ENCODE measurements at places on chromosomes 3 and 15.
A peak's percentile ranks its signal among the peaks of the same experiment; 100 is the strongest.

- DNase-seq = no peak
Observed at GRCh38 chr15:41862515-41863116, 24.0 kb downstream of the PLA2G4B start.

DNA sequence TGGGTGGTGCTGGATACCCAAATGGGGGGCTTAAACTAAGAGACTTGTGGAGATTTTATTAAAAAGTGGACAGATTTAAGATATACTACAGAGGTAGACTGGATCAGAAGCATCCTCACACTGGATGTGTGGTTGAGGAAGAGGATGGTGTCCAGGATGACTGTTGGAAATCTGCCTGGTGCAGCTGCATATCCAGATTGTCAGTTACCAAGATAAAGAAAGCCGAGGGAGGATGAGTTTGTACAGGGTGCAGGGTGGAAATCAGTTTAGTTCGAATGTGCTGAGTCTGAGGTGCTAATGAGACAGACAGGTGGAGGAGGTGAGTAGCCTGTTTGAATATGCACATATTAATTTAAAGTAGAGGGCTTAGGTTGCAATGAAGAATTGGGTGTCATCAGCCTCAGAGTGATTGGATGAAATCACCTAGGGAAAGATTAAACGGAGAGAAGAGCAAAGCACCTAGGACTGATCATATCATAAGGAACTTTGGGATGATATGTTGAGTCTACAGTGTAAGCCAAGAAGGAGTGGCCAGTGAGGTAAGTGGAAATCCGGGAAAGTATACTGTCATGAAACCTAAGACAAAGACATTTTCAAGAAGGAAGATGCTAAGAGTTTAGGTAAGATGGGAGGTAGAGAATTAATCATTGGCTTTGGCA is 74.1 kb upstream of the GOLGA8B start:
- DNase-seq = no peak

GRCh38 chr3:129764090-129764489 is 129.4 kb downstream of the TMCC1 start:
- DNase-seq = no peak

DNA sequence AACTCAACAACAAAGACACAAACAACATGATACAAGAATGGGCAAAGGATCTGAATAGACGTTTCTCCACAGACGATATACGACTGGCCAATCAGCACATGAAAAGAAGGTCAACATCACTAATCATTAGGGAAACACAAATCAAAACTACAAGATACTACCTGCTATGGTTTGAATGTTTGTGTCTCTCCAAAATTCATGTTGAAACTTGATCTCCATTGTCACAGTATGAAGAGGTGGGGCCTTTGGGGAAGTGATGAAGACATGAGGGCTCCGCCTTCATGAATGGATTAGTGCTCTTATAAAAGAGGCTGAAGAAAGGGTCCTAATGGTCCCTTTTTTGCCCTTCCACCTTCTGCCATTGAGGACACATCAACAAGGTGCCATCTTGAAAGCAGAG is 32.3 kb downstream of the ACAP2 start:
- DNase-seq = no peak

DNA sequence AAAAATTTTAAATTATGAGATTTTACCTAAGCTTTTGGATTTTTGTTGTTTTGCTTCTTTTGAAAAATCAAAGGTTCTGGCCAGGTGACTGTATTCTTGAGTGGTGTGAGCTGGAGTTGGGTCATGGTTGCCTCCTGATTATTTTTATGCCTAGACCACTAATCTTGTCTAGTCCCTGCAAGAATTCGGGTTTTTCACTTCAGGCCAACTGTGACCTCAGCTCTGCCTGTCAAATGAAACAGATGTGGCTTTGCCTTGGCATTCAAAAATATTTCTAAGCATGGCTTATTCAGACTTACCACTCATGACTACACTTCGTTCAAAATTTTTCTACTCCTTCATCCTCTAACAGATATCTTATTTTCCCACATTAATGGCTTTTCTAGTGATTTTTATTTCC is 25.4 kb upstream of the CDV3 start:
- DNase-seq = peak; percentile 51

DNA sequence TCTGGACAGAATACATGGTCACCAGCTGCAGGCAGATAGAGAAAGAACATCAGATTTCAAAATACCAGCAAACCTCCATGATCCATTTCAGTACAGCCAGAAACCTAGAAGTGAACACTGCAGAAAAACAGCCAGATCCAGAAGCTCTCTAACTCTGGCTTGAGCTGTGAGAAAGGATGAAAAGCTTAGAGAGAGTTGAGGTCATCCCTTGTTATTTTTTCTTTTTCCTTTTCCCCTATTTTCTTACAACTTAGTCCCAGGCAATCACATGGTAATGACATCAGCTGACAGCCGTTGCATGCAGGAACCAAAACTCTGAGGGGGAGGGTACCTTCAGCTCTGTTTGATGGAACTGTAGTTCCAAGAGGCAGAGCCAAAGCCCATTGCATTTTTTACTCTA is 113.2 kb downstream of the TCF12 start:
- peak; percentile 69 for DNase-seq

GRCh38 chr3:111769110-111769991 is 89.7 kb upstream of the PHLDB2 start:
- DNase-seq = no peak

DNA sequence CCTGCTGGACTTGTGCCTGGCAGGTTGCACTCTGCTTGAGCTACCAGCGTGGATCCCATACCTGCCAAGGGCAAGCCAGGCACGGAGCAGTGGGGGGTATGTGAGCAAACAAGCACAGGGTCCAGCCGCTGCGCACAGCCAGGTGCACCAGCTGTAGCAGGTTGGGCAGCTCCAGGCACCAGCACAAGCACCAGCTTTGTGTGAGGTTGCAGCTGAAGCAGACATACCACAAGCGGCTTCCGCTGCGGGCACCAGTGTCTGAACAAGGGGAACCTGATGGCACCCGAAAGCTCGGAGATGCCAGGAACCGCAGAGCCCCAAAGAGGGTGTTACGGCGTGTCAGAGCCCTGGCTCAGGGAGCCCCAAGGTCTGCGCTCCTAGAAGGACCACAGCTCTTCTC is 472.7 kb upstream of the ARL6 start:
- no peak for DNase-seq

DNA sequence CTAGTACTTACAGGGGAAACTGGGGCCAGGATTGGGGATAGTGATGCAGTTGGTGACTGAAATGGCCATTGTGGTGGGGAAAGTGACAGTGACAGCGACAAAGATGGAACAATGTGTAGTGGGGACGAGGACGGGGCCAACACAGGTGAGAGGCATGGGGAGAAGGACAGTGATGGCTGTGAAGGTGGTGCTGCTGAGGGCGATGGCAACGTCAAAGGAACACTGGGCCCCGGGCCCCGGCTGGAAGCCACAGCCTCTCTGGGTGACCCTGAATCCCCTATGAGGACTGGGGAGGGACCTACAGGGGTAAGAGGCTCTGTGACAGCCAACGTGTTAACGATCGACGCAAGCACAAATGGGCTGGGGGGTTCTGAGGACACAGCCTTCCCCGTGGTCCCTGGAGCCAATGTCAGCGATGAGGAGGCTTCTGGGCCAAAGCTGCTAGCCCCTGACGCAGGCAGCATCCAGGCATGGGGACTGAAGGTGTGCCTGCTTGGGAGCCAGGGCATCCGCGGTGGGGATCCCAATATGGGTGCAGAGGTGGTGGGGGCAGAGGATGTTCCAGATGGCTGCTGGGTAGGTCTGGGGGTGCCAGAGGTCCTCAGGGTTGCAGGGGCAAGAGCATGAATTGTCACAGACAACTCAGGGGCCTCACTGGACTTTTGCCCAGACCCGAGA is 25.2 kb upstream of the GOLGA6C start:
- no peak for DNase-seq

DNA sequence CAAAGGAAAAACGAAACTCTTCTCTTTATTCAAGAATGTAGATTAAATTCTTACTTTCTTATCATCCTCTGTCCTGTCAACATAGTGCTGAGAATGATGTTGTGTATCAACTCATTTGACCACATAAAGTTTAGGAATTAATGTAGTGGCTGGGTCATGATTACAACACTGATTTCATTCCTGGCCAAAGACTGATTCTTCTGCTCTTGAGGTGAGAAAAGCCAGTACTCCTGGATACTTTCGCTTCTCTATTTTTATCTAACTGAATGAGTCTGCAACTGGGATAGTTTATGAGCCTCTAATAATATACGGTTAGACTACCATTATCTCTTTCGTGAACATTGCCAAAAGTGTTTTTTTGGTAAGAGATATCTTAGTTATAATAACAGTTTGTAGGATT is 173.0 kb downstream of the LPP start:
- peak; percentile 37 for DNase-seq

- no peak for DNase-seq
Observed at GRCh38 chr15:43934480-43934879, 107.7 kb downstream of the WDR76 start.

DNA sequence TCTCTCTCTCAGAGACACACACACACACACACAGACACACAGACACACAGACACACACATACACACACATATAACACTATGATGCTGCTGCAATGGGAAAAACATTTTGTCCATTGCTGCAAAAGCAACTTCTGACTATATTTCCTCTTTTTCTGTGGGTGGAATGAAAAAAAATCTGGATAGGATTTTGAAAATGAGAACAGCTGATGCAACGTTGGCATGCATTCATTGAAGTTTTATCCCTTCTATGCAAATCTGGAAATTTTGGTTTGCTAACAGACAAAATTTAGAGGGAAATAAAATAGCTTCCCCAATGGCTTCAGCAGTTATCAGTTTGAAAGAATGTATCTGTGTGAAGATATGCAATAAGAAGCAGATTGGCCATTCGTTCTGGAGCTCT is 763.4 kb upstream of the GRM7 start:
- no peak for DNase-seq

- peak; percentile 76 for DNase-seq
Observed at GRCh38 chr3:45608885-45609284, 14.3 kb downstream of the LIMD1 start.

DNA sequence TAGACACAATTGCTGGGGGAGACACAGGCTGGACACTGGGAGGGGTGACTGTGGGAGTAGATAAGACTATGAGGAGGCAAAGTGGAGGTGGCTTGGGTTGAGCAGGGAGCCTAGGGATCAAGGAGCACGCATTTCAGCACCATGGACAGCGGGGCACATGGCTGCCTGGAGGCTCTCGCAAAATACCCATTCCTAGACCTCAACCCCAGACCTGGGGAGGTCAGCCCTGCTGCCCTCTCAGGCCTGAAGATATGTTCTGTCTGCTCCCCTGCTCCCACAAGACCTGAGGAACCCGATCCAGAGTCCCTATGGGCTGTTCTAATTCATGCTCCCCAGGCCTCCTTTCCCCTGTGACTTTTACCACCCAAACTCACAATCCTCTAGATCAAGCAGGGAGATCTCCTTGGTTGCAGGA is 16.0 kb upstream of the CPEB1 start:
- DNase-seq = peak; percentile 24

- DNase-seq = peak; percentile 31
Observed at GRCh38 chr15:59885832-59886231, 118.3 kb upstream of the FOXB1 start.

GRCh38 chr3:52845691-52846431 is 11.0 kb upstream of the MUSTN1 start:
- no peak for DNase-seq

DNA sequence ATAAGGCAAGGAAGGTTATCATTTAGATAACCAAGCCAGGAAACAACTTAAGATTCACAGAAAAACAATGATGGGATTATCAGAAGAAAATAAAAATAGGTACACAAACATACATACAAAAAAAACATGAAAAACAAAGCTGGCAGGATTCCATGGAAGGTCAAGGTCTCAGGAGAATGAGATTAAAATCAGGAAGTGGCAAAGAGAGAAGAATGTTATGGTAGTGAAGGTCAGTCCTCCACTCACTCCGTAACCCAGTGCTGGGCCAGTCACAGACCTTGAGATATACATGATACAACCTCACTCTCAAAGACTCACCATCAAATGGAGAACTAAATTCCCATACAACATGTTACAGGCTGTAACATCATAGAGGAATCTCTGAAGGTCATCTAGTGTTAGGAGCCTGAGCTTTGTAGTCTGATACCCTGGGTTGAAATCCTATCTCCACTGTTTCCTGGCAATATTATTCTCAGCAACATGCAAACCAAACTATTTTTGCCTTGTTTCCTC is 93.9 kb downstream of the CTNNB1 start:
- no peak for DNase-seq

DNA sequence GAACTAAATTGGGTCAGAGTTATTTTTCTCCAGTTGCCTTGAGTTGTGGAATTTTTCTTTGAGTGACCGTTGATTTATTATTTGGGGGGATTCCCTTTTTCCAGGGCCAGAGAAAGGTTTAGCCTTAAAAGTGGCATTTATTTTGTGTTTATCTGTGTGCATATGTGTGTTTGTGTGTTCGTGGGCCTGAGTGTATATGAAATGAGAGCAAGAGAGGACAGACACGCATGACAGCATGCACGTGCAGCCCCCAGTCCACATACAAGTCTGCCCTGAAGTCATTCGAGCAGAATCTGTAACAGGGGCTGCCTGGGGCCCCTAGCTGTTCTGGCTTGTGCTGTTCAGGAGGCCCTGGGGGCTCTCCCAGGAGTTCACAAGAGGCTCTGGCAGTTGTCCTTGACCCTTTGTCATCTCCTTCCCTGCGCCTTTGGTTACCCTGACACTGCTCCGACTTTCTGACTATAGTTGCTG is 18.3 kb upstream of the TRAK1 start:
- no peak for DNase-seq

DNA sequence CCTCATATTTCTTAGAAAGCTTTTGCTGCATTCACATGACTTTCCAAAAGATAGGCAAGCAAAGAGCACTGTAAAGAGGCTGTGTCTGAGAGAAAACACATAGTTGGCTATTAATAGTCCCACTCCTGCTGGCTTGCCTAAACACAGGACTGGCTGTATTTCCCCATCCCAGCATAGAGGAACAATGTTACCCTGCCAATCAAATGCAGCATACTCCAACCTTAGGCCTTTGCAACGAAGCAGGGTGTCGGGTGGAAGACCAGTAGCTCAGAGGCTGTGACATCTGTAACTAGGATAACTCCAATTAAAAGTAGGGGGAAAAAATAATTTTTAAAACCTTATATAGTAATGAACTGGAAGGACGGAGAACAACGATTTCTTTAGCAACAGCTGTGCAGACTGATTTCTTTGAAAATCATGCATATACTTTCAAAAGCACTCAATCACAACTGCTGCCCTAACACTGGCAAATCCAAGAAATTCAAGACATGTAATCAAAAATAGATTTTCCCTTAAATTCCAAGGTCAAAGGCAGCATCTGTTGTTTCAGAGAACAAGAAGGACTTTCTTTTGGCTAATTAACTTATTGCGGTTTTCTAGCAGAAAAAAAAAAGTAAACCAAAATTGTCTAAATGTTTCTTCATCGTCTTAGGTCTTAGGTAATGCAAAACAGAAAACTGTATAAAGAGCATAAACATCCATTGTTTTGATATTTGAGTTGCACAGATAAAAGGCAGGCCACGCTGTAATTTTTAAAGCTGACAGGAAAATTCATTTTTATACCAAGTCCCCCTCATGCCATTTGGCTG is 139.3 kb downstream of the TNIK start:
- peak; percentile 73 for DNase-seq
